Stimulated activated CD4-positive, alpha-beta T cell treated with anti-CD3 and anti-CD28 coated beads, Interleukin-12 subunit alpha, Interleukin-12 subunit beta, amount 100 ng/mL, for 24 hours (primary cell): ENCODE measurements at places on chromosomes 1 and 21.

- no peak for DNase-seq
Measured at GRCh38 chr1:192545896-192546521, 29.6 kb upstream of the RGS1 start.

DNA sequence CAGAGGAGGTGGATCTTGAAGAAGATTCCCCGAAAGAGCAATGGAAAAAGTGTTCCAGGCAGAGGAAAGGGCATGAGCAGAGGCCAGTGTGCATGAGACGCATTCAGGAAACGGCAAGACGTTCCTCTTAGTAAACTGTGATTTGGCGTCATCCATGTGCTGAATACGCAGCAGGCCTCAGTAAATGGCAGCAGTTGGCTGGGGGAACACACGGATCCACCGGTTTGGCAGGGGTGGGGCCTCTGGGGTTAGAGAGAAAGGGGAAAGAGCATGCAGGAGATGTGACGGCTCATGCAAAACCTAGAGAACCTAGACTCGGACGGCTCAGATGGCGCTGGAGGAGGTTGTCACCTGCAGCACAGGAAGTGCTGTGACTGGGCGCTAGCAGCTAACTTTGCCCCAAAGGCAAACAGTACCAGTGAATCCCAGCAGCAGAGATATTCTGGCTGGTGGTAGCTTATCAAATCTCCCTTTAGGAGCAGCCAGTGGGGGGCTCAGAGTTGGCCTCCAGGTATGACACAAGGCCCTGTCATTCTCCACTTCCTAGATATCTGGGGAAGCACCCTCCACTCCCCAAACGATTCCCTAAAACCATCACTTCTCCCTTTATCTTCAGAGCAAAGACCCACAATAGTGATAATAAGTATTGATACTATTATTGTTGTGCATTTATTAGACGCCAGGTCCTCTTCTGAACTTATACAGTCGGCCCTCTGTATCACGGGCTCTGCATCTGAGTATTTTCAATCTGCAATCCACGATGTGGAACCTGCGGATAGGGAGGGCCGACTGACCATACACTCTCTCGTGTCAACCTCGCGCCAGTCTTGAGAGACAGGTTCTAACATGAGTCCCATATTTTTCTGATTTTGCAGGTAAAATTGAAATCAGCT is 7.6 kb downstream of the LAPTM5 start:
- DNase-seq: no peak

DNA sequence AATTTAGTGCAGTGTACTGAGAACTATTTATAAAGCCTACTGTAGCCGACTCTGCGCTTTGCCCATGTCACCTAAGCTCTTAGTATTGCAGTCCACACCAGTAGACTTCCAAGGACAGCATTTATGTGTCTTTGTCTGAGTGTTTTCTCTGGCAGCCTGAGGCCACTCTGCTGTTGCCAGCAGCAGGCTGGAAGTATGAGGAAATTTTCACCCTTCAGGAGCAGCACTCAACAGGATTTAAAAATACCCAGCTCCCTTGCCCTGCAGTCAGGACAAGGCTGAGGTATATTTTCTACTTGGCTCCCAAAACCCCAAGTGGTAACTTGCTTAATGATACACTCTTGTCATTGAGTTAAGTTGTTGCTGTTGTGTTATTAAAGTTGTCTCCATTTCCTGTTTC is 230.1 kb downstream of the SRGAP2C start:
- DNase-seq: no peak

DNA sequence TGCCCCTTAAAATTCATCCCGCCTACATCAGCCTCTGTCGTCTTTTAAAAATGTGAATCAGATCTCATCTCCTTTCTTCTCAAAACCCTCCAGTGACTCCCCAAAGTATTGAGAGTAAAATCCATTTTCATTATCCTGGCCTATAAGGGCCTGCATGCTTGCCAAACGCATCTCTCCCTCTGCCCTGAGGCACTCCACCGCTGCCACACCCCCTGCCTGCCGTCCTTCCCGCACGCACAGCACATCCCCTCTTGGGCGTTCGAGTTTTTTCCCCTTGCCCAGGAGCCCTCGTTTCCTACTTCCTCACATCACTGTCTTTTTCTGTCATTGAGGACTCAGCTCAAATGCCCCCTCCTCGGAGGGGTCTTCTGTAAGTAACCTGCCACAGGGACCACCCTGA is 53.3 kb upstream of the MTR start:
- DNase-seq: no peak

GRCh38 chr1:100530880-100531487 is 7.0 kb upstream of the GPR88 start:
- no peak for DNase-seq

DNA sequence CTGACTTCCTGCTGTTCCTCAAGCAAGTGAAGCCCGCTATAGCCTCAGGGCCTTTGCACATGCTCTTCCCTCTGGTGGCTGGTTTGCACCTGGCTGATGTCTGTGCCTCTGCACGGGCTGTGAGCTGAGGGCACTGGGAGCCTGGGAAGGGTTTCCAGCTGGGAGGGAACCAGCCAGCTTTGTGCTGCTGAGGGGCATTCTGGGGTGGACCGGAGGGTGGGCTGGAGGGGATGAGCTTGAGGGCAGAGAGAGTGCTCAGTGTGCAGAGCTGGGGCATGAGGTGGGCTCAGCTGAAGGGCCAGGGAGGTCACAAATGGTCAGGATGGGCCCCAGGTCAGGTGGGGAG is 305.7 kb downstream of the MATN1 start:
- no peak for DNase-seq

DNA sequence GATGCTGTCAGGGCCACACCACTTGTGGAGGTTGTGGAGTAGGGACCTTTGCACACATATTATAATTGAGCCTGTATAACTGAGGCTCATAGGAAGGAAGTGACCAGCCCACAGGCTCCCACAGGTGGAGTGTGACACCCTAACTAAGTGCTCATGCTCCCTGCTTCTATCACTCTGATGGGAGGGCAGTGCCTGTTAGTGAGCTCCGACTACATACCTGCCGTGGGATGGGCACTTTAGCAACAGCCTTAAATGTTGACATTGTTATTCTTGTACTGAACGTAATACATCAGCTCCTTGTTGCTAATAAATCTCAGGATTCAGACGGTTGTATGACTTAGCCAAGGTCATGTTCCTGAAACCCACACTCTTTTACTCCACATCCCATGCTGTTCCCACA is 58.0 kb downstream of the BEND5 start:
- no peak for DNase-seq

- DNase-seq: no peak
Measured at GRCh38 chr1:63799820-63800219, 26.0 kb downstream of the ROR1 start.

GRCh38 chr1:94039871-94040569 is 80.9 kb downstream of the ABCA4 start:
- no peak for DNase-seq

DNA sequence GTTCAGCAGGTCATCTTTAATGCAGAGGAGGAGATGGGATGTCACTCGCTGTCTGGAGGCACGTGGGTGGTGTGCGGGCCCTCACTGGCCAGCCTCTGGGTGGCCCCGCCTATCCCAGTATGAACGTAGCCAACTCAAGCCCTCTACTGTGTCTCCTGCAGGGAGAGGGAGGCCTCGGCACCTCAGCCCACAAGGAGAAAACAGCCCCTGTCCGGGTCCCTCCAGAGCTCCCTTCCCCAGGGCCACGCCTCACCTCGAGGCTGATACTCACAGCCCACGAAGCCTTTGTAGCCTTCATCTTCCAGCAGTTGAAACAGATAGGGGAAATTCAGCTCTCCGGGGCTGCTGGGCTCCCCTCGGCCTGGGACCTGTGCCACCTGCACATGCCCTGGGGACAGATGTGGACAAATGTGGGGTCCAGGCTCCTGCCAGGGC is 2.6 kb downstream of the HYI start:
- DNase-seq: no peak

DNA sequence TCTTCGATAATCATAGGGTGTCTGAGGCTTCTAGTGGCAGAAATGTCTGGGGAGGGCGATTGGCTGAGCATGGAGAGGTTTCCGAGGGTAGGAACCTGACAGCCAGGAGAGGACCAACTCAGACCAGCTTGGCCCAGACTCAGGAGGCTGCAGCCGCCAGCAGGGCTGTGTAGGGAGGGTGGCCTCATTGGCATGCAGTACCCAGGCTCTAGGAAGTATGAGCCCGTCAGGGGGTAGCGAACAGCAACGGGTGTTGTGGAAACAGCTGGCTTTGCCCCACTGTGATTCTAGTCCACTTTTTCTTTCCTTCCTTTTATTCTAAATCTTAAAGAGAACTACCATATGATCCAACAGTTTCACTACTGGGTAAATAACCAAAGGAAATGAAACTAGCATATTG is 103.3 kb downstream of the DIRAS3 start:
- DNase-seq: no peak

DNA sequence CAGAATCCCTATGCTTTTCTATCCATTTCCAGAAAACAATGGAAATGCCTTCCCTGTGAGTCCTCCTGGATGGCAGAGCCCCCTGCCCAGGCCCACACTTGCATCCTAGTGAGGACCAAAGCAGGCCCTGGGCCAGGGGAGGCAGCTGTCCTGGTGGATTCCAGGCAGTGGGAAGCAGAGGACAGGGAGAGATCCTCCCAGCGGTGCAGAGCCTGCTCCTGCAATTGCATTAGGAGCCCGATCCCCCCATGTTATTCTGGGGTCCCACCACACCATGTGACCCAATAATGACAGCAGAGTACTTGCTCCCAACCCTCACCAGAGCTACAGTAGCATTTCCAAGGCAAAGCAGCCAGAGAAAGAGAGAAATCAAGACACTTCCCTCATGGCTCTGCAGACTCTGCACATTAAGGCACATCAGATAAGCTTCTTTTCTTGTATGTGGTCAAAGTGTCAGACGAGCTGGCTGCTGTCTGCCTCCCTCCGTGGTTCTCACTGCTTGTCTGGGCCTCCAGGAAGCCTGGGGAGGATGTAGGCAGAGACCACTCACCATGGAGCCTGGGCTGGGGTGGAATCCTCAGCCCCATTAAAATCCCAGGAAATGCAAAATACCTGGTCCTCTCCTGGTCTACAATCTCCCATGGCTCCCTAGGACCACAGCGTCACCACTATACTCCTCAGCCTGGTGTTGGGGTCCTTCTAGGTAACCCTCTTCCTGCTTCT is 54.9 kb upstream of the RUNX3 start:
- DNase-seq: no peak

GRCh38 chr1:194495434-194495833 is 1309.0 kb upstream of the B3GALT2 start:
- DNase-seq: no peak

- DNase-seq: peak; percentile 57
Measured at GRCh38 chr1:54800899-54801759, at the start of gene TTC22. TSS of gene TTC22 (minus strand) at chr1:54801323. CDS start at chr1:54801163, 160 bp downstream.

DNA sequence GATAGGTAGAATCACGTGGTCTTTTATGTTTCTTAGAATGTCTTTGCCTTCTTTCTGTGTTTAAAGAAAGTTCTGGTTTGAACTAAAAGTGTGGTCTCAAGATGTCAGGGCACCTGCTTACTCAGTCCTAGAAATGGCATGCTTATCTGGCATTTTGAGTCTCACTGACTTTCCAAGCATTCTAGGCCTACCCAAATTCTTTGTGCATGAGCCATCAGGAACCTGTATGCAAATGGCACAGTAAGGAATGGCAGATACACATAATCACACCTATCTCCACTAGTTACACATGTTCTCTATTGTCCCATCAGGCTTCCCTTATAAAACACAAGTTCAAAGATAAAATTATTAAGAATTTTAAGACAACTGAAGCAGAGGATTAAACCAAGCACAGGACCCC is 29.5 kb upstream of the CLCA4 start:
- no peak for DNase-seq

GRCh38 chr1:176854121-176854520 is 310.4 kb downstream of the ASTN1 start:
- no peak for DNase-seq

GRCh38 chr1:97996880-97997279 is 76.0 kb upstream of the DPYD start:
- no peak for DNase-seq

DNA sequence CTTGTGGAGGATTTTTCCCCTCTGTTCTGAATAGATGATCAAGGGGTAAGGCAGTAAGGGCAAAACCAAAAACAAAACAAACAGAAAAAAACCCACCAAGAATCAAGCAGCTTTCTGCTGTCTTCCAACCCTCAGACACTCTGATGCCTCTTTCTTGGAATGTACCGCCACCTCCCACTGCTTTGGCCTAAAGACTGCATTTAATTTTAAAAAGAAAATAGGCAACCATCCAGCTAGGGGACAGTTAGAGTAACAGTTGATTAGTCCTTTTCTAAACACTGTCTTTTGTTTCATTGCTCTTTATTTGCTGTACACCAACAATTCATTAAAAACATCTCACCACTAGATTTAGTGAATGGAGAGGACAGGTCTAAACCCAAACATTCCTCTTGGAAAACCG is 21.5 kb downstream of the WLS start:
- DNase-seq: no peak

GRCh38 chr1:233679591-233680373 is 65.9 kb downstream of the KCNK1 start:
- no peak for DNase-seq

- DNase-seq: no peak
Measured at GRCh38 chr1:215845234-215845891, 278.3 kb downstream of the KCTD3 start.

DNA sequence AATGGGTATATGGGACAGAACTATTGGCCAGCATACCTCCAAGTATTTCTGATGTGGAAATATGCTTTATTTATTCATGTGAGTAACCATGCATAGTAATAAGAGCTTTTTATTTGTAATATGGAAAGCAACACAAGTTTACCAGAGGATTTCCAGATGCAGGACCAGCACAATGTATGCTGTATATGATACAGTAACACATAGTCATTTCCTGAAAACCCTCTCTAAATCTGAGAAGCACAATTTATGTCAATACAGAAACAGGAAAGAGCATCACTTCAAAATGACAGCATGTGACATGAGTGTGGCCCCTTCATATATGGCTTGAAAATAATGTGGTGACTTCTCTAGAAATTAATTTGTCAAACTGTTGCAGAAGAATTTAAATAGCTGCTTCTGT is 1134.7 kb upstream of the ADGRL2 start:
- DNase-seq: no peak

- DNase-seq: no peak
Measured at GRCh38 chr1:154256686-154257085, 15.7 kb upstream of the HAX1 start.

DNA sequence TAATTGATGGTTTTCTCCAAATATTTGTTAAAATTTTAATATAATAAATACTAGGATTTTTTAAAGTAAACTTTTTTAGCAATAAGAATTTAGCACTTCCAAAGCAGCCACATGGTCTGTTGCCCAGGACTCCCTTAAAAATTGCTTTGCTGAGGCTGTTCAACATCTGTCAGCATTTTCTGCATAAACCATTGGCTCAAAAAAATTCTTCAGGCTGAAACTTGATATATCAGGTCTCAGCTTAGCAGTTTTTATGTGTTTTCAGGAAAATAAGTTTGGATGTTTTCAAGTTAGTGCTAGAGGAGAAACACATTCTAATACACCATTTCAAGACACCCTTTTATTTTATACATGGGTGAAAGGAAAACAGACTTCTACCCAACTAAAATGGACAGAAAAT is 69.1 kb upstream of the C1orf105 start:
- no peak for DNase-seq

DNA sequence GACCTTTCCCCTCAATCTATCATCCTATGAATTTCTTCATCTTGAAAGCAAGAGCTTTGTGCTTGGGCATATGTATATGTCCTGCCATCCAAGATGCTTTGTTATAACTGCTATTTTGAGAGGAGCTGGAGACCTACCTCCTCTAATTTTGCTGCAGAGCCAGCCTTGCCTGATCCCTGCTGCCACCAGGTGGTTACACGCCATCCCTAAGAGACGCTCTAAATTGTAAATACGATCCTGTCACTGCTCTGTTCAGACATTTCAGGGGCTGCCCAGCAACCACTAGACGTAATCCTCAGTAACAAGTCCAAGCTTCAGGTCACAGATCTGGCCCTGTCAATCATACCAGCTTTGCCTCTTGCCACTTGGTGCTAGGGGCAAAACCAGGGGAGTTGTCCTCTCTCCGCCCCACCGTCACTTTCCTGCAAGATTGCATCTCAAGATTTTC is 32.9 kb downstream of the GPA33 start:
- DNase-seq: no peak
